ENCODE measurements at places on chromosomes 12 and 14. TPM values are rescaled to one million over a fixed set of nuclear protein-coding genes. Genes with fewer than 3 reads are reported as not detected.

DNA sequence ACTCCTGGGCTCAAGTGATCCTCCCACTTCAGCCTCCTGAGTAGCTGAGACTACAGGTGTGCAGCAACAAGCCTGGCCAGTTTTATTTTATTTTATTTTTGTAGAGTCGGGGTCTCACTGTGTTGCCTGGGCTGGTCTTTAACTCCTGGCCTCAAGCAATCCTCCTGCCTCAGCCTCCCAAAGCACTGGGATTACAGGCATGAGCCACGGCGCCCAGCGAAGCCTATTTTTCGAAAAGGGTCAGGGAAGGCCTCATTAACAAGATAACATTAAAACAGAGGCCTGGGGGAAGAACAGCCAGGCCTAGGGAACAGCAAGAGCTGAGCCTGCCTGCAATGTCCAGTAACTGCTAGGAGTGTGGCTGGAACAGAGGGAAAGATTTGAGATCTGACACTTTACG lies 36.1 kb upstream of the VRK1 start:
- DNase-seq: no peak

Gene KIAA0586
- total RNA-seq: 13.2 TPM

Gene GSG1
- 1.3 TPM for total RNA-seq

GRCh38 chr12:124506145-124506831 lies 61.1 kb downstream of the NCOR2 start:
- DNase-seq: peak; percentile 76

DNA sequence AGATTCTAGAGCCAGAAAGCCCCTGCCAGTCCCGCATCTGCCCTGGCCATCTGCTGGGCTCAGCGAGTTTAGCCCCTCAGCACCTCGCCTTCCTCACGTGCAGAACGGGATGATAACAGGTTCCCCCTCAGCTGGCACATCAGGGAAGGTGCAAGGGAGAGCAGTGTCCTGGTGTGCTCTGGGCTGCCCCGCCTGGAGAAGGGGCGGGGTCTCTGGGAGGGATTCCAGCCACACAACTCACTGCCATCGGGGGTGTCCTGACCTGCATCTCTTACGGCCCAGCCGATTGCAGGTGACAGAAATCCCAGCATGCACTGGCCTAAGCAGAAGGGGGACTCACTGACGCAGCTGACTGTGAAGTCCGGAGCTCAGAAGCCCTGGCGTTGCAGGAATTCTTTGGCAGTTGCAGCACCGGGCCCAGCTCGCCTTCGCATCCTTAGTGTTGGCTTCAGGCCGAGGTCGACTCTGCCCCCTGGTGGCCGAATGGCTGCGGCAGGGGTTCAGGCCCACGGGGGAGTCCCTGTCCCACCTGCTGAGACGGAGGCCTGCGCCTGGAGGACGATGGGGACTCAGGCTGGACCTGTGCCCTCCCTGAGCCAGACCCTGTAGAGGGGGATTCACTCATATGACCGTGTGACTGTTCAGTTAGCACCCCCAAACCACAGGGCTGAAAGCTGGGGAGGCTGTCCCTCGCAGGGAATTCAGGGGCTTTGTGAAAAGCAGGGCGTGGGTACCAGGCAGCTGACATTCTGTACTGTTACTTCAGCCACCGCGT lies 178.6 kb downstream of the ADGRD1 start:
- DNase-seq: peak; percentile 85

GRCh38 chr12:18998343-18999261 lies 130.9 kb upstream of the PLEKHA5 start:
- DNase-seq: peak; percentile 91

GRCh38 chr14:64885559-64885958 lies 5.9 kb upstream of the SPTB start:
- no peak for DNase-seq

DNA sequence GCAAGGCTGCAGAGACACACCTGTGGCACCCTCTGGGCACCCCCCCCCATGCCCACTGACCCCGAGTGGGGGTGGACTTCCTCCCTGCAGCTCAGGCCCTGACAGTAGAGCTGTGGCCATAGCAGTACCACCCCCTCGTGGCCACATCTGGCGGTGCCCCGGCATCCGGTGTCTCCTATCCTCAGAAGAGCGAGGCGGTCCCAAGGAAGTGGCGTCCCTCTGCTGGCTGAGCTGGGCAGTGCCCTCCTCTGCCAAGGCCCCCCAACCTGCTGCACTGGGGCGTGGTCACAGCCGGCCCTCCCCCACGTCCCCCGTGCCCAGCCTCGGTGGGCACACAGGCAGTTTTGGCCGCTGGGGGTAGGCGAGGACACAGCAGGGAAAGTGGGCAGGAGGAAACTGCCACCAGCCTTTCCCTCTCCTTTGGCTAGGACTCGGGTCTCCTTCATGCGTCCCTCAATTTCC lies 6.0 kb upstream of the SLC6A12 start:
- peak; percentile 83 for DNase-seq

Measured in GM23248 (cell line).